ENCODE measurements at places on chromosomes 1 and 21. TPM values are rescaled to one million over a fixed set of nuclear protein-coding genes. Genes with fewer than 3 reads are reported as not detected.

RUNX3 gene
- not detected for total RNA-seq

TMPRSS15 gene
- total RNA-seq: not detected

TRAF3IP3 gene
- total RNA-seq: not detected

USH2A gene
- total RNA-seq: not detected

ATP6V1G3 gene
- not detected for total RNA-seq

RGS16 gene
- total RNA-seq: 0.25 TPM

PTGER3 gene
- total RNA-seq: 0.13 TPM

FCGR3B gene
- total RNA-seq: not detected

HDGF gene
- 472 TPM for total RNA-seq

ZBTB18 gene
- 20.7 TPM for total RNA-seq

DNA sequence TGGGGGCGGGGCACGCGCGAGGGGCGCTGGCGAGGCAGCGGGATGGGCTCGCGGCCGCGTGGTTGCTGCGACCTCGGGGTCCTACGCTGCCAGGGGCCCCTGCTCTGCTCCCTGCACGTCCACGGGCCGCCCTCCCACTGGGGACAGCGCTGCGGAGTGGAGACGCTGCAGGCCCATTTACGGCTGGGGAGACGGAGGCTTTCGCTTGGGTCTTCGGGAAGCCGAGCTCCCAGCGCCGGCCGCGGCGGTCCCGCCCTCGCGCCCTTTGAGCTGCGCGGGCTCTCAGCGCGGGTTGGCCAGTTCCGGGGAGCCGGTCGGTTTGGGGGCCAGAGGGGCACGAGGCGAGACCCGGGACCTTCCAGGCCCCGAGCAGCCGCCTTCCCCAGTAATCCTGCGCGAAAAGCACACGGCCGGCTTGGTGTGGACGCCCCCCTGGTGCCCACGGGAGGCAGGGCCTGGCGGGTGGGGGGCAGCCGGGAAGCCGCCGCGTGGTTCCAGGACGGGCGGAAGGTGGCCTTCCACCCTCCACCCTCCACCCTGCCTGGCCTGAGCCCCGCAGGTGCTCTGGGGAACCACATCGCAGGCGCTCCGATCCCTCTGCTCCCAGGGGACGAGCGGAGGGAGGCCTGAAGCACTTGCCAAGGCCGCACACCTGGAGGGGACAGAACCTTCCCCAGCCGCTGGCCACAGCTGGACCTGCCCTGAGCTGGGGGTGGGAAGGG is 570 bp upstream of the PEX10 start:
- DNase-seq: no peak

GRCh38 chr1:203281851-203282661 is 23.3 kb upstream of the BTG2 start:
- DNase-seq: no peak

GRCh38 chr1:153292185-153292584 is 20.6 kb downstream of the PGLYRP3 start:
- peak; percentile 37 for DNase-seq

- no peak for DNase-seq
Measured at GRCh38 chr1:231311720-231312431, 25.8 kb downstream of the EXOC8 start.

- DNase-seq: no peak
Measured at GRCh38 chr1:26162220-26162709, 3.4 kb downstream of the FAM110D start.

DNA sequence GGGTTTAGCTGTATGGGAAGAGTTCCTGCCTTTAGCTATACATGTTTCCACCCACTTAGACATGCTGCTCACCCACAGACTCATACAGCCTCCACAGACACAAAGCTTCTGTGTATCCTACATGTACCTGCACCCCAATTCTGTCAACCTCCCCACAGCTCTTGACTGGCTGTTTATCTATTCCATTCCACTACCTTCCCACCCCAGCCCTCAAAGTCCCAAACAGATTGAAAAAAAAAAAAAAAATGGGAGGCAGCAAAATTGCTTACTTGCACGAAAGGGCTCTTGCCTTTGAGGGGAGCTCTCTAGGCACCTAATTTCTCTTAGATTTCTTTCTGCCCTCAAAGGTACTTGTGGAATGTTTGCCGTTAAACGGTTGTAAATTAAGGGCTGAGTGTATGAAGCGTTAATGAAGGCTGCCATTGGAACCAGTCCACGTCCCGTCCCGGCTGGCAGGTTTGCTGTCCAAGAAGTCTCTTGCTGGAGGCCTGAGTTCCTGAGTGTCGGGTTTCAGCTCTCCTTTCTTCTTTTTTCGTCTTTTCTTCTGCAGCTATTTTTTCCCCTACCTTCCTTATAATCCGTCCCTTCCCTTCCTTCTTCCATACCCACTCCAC is 43.6 kb downstream of the PBX1 start:
- peak; percentile 83 for DNase-seq

DNA sequence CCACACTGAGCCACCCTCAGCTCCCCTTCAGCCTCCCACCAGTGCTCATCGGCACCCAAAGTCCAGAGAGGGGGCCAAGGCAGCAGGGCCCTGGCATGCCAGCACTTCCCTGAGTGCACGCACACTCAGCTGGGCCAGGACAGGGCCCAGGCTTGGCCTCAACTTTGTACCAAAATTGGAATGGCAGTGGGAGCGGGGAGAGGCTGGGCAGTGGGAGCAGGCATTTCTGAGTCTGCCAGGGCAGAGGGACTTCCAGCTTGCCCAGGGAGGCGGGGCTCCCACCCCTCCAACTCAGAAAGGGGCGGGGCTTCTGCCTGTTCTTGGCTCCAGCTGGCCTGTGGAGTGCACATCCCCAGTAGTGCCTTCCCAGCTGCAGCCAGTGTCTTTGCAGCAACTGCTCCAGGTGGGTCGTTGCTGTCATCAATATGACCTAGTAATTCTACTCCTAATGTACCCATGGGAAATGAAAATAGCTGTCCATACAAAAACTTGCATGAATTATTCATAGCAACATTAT is 10.3 kb upstream of the SNX7 start:
- DNase-seq: no peak

- no peak for DNase-seq
Measured at GRCh38 chr1:110430901-110431300, 20.0 kb upstream of the PROK1 start.

DNA sequence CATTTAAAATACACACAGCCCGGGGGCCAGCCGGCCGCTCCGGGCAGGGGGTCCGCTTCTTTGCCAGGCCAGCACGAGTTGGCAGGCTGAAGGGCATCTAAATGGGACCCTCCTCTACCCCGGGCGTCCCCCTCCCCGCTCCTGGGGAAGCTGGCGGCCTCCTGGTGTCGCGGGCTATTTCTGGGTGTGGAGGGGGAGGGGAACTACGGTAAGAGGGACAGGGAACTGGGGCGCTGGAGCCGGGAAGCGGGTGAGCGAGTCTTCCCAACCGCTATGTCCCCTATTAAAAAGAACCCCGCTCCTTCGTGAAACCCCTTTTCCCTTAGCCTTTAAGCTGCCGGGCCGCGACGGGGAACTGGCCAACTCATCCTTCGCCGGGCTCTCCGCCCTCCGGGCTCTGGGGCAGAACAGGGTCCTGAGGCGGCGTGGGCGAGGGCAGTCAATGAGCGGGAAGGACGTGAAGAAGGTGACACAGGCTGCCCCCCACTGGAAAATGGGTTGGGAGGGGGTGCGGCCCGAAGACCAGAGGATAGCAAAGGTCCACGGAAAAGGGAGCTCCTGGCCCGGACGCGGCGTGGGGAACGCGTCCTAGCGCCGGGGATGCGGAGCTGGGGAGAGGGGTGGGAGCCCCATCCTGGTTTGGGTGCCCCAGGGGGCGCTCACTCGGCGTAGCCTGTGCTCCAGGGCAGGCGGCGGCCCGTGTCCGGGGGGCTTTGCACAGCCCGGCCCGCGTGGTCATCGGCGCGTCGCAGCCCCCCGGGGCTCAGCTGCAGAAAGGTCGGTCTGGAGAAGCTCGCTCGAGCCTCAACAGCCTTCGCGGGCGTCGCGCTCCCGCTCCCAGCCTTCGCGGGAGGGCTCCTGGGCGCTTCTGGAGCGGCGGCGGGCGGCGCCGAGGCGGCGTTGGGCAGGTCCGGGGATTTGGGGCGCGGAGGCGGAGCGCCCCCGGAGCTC is 544 bp downstream of the PPM1J start:
- no peak for DNase-seq

DNA sequence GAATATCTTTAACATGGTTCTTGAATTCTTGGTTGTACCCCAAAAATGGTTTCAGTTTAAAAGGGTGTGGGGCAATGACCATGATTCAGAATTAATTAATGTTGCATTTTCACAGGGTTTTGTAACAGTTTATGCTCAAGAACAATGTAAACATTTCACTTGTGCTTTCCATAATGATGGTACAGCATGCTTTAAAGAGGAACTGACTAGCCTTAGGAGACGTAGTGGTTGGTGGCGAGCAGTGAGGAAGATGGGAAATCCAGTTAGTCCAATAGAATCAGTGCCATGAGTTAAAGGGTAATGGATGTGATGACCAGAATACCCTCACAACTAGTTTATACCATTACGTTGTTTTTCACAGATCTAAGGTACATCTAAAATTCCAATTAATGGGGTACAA is 138.0 kb downstream of the HS2ST1 start:
- no peak for DNase-seq

DNA sequence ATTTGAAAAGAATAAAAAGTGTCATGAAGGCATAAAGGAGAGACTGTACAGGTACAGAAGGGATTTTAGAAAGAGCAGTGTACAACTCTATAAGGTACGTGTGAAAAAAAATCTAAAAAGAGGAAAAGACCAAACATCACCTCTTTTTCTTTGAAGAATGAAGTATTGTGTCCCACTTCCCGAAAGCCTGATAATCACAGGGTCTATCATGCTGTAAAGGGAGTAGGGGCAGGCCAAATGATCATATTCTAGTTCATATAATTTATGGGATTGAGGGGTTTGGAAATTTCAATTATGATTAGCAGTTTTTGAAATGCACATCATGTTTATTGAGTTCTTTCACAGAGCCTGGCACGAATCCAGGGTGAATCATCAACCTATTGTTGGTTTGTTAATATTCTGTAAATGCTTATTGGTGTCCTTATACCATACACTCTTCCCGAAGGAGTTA is 910 bp upstream of the RERE start:
- DNase-seq: peak; percentile 35

DNA sequence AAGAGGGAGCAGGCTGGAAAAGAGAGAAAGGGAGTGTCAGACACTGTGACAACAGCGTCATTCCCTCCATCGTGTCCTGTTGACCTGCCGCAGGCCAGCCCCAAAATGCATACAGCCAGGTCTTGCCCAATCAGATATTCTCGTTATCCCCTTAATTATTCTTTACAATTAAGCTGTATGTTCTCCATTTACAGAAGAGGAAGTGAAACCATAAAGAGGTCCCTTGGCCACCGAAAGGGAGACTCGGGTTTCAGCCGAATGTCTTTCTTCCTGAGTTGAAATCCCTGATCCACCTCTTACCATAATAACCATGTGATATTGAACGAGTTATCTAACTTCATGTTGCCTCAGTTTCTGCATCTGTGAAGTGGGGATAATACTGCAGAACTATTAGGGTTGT is 70.5 kb downstream of the IGSF21 start:
- no peak for DNase-seq

GRCh38 chr1:36204347-36204909 is 19.8 kb upstream of the THRAP3 start:
- DNase-seq: no peak

DNA sequence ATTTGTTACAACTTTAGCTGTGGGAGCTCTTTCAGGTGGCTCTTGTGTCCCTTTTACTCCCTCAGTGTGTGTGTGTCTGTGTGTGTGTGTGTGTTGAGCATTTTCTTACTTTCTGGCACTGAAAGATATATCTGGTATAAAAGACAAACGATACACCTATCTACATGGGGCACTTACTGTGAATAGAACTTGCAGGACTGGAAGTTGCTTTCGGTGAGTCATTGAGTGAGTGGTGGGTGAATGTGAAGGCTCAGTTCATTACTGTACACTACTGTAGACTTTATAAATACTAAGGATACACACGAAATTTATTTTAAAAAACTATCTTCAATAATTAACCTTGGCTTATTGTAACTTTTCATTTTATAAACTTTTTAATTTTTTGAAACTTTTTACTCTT is 38.7 kb downstream of the BTBD8 start:
- DNase-seq: peak; percentile 67

DNA sequence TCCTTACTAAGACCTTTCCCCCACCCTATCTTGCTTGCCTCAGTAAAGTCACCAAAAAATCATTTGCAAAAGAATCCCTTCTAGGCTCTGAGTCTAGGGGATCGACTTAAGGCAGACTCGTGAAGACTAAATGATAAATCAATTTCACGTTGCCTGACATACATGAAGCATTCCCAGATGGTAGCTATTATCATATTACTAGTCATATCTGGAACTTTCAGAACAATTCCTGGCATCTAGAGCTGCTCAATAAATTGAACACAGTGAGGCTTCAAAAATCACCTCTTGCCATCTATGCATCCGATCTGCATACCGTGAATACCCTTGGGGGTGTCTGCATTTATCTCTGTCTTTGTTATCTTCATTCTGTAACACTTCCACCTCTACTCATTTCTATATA is 49.6 kb upstream of the DAB1 start:
- DNase-seq: no peak

DNA sequence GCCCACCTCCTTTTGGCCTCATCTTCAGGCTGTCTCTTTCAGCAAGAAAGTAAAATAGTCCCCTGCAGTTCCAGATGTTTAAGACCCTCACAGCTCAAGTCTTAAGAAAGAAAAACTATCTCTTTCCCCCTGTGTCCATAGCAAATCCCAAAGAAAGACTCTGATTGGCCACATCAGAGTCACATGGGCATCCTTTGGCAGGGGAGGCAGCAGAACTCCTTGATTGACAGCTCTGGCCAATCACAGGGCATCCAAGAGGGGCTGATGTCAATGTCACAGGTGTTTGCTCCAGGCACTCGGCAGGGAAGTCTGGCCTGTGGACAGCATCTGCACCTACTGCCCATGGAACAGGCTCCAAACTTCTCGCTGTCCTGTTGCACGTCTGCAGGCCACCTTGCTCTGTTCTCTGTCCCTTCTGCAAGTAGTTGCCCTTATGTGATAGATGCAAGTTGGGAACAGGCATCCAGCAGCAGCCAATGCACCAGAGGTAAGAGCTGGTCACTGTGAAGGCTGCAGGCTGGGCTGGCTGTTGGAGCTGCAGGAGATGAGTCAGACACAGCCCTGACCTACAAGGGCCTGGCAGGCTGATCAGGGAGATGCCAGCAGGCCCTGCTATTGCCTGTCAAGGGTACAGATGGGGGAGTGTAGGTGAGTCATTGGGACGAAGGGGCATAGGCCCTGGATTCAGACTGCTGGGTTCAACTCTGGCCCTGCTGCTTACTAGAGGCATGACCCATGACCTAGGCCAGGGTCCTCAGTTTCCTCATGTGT is 96.8 kb upstream of the TMEM51 start:
- DNase-seq: no peak

- no peak for DNase-seq
Measured at GRCh38 chr21:42160111-42160721, 58.7 kb upstream of the ABCG1 start.

DNA sequence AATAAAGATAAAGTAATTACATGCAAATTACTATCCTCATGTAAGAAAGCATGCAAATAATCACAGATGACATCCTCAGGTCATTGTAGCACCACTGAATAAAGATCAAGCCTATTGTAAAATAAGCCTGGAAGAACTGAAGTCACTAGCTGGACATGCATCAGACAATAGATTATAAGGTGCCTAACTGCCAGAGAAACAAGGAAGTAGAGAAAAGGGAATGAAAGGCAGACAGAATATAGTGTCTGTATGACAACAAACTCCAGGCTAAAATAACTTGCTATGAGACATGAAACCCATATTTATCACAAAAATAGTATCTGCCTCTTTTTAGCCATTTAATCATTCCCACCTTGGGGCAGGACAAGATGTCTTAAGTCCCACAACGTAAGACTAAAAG is 108.7 kb downstream of the ENAH start:
- no peak for DNase-seq
